ENCODE measurements at places on chromosomes 4 and X.

DNA sequence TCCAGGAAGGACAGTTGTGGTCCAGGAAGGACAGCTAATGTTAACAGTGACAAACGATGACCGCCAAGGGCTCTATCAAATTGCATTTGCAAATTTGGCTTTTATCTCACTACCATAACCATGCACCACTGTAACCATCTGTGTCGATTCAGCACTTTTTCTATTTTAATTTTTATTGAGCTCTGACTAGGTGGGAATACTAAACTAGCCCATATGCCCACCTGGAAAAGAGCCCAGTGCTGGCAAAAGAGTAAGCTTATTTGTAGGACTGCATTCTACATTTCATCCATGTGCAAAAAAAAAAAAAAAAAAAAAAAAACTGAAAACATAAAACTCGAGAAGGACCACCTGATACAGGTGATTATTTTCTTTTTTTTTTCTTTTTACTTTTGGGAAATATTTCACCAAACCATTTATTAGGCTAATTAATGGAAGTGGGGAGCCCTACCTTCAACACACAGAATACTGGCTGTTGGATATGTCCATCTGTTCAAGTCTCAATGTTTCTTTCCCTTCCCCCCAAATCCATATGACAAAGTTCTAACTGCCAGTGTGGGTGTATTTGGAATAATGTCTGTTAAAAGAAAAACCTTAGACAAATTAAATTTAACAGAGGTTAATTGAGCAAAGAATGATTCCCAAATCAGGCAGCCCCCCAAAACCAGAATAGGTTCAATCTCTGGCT lies 99.5 kb upstream of the MXRA5 start:
- DNase-seq, result no peak

DNA sequence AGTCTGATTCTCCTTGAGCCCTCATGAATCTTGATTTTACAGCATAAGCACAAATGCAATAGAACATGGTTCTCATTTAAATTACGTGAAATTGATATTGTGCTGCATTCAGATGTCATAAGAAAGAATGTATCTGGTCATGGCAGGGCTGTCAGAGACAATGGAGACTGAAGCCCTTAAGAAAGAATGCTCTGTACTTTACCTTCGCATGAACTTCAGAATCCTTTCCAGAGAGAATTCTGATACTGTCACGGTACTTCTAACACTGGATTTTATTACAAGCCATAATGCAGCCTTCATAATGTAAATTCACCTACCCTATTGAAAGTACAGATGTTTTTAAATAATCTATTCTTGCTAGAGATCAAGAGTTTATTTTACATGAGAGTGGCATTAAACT lies 677.9 kb upstream of the ADGRL3 start:
- DNase-seq, result no peak

GRCh38 chr4:41281038-41281634 lies 24.4 kb downstream of the UCHL1 start:
- DNase-seq, result no peak

- no peak for DNase-seq
These were observed 116.4 kb upstream of the NKX1-1 start for GRCh38 chr4:1522606-1523005.

DNA sequence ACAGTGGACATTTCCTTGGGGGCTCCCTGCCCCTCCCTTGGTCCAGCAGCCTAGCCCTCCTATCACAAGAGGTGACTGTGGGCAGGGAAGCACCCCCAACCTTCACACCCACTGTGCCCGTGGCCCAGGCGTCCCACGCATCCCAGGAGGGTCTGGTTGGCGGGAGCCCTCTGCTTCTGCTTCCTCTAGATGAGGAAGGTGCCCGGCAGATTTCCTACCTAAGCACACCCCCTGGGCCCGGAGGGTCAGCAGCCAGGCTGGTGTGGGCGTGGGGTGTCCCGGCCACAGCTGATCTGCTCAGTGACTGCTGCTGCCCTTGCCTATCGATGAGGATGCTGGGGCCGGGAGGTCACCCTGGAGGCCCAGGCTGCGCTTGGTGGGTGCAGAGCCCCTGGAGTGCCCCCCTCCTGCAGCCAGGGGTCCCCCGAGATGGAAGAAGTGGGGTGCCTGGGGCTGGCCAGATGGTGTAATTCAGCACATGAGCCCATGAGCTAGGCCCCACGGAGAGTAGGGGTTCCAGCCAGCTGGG lies 12.2 kb downstream of the SH3BP2 start:
- no peak for DNase-seq

DNA sequence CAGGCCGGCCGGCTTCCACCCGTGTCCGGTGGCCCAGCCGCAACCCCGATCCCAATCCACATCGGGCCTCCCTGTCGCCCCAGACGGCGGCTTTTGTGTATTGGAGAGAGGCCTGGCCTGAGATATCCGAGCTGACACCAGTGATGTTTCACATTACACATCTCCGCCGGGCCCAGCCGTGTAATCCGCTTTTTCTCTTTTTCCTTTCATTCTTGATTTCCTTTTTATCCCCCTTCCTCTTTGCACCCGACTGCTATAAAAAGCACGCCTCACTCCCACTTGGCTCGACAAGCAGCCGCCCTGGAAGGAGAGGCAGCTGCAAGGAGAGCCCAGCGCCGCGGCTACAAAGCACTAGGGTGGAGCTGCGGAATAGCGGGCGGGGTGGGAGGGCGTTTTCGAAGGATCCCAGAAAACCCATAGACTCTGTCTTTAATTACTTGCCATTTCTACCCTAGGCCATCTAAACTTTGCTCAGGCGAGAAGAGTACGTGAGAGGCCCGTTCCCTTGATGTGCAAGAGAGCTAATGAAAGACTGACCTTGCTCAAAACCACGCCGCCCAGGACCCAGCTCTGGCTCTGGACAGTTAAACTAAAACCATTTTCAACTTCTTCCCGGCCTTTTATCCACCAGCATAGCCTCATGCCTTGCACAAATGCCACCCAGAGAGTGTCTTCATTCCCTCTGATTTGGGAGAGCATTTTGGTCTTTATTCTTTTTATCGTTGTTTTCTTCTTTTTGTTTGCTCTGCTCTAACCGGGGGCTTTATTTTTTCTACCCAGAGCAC lies 3.2 kb downstream of the PITX2 start:
- no peak for DNase-seq

DNA sequence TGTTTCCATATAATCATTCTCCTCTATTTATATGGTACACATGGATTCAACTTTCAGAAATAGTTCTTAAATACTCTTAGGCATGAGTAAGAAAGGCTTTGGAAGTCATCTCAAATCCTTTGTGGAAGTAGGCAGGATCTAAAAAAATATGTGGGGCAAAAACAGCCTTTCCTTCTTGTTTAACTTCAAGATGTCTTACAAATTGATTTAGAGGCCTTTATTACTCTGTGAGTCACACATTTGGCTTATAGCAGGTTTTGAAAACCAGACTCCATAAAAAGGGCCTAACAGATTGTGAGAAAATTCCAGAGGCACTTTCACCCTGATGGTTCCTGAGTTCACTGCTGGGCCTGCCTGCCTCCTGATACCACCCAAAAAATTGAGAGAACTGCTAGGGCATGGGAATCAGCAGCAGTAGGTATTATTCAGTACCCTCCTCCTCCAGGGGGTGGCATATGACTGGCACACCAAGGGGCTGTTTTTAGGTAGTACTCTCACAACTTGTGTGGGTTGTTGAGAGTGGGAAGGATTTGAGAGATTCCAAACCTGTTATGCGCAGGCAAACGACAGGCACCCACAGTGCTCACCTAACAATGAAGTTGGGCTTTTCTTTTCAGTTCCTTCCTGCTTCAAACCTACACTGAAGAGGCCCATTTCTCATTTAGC lies 162.7 kb upstream of the MBNL3 start:
- DNase-seq, result no peak

DNA sequence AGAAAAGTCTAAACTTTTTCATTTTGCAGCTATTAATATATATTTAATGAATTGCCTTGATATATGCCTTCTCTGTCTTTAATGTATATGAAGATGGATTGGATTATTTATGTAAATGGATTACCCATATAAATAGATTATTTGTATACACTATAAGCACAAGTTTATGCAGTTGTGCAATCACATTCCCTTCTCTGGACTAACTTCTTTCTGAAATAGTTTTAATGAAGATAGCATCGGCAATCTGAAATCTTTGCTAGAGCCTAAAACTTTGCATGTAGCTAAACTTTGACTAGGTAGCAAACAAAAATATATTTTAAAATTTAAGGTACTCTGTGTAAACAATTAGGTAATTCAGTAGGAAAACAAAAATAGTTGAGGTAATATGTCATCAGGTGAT lies 127.8 kb downstream of the PCDH7 start:
- no peak for DNase-seq

Measured in activated CD8-positive, alpha-beta memory T cell treated with anti-CD3 and anti-CD28 coated beads for 4 hours (primary cell).